ENCODE measurements at places on chromosomes 7 and 10.

DNA sequence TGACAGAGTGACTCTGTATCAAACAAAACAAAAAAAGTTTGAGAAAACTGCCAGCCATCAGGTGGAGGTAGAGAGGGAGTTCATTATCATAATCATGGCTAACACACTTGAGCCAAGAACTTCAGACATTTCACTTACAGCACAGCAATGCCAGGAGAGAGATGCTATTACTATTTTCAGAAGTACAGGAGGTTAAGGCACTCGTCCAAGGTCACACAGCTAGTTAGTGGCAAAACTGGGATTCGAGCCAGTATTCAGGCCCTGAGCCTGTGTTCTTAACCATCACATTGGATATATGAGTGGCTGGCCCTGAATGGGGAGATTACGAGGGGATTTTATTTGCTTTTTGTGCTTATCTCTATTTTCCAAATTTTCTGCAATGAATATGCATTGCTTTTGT is 24.8 kb upstream of the UNC5B start:
- no peak for DNase-seq

DNA sequence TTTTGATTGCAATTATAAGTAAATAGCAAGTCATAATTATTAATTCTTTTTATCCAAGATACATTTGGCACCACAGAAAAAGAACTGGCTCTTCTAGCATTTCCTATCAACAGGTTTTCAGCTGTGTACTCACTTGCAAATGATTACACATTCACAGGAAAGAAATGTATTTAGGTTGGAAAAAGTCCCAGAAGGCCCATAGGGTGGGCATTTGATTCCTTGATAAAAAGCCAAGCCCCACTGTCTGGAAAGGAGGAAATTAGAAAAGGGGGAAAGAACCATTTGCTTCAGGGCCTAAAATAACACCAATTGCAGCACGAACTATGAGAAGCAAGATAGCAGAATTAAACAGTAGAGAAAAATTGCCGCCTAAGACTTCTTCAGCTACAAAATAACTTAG is 80.8 kb upstream of the COL1A2 start:
- no peak for DNase-seq

GRCh38 chr10:116769791-116770190 is 27.4 kb upstream of the HSPA12A start:
- no peak for DNase-seq

GRCh38 chr7:127404286-127405072 is 12.0 kb upstream of the ZNF800 start:
- no peak for DNase-seq

- no peak for DNase-seq
Measured at GRCh38 chr7:16978358-16979244, 96.8 kb upstream of the AGR3 start.

- no peak for DNase-seq
Measured at GRCh38 chr10:59524348-59524747, 162.0 kb upstream of the FAM13C start.

- DNase-seq = no peak
Measured at GRCh38 chr7:9603291-9603690, 1169.9 kb downstream of the NXPH1 start.

GRCh38 chr7:497346-497745 is 22.3 kb downstream of the PDGFA start:
- DNase-seq = no peak

DNA sequence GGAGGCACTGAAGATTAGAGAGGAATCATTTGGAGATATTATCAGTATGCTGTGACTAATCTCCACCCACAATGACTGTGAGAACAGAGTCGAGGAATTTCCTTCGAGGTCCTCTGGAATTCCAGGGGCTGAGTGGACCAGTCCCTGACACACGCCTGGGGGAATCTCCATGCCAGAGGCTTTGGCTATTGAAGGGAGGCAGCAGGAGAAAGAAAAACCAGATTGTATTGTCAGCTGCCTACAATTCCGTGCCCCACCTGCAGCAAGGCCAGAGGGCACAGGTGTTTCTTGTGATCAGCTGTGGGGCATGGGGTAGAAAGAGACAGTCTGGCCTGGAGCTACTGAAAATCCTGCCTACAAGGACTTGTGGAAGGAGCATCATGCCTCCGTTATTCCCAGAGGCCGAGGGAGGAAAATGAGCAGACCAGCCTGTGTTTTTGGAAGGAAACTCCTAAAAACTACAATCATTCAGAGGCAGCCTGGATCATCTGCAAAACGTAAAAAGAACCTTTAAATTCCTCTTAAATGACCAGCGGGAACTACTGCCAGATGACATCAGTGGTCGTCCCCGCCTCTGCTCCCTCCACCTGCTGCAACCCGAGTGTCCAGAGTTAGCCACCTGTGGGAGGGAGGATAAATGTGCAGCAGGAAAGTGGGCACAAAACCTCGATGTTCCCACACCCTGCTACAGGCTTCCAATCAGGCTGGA is 25.4 kb upstream of the ANK3 start:
- no peak for DNase-seq

DNA sequence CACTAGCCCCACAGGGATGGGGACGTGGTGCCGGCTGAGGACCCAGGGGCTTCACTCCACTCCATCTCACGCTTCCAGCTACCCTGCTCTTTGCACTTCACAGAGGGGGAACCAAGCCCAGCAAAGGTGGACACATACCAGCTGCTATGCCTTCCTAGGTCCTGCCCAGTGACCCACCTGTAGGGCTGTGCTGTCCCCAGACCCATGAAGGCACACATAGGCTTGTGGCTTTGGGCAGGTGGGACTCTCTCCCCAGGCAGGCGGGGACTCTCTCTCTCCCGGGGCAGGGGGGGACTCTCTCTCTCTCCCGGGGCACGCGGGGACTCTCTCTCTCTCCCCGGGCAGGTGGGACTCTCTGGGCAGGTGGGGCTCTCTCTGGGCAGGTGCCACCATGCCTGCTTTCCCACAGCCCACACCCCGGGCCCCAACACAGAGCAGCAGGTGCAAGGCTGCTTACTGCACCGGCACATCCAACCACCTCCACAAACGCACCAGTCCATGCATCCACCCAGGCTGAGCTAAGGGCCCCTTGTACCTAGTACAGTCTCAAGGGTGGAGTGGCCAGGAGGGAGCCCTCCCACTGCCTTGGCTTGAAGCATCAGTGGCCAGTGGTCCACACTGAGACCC is 13.8 kb upstream of the GPR146 start:
- DNase-seq = no peak

DNA sequence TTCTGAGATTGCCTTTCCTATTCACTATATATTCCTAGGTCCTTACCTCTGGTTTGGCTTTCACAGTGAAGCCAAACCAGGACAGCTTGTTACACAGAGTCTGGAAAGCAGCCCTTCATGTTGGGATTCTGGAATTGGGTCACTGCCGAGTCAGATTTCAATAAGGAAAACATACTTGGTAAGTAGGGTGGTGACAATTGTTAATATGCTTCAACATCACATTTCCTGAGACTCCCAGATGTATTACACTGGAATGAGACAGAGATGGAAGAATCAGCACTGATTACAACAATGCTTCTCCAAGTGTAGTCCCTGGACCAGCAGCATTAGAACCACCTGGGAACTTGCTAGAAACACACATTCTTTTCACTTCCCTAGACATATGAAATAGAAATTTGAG is 268.9 kb upstream of the SEMA3C start:
- no peak for DNase-seq

- DNase-seq = no peak
Measured at GRCh38 chr10:132245056-132245455, 58.3 kb downstream of the DPYSL4 start.
